ENCODE measurements at places on chromosomes 1 and 21.

GRCh38 chr1:217140041-217140901 lies 417.0 kb upstream of the ESRRG start:
- no peak for DNase-seq

DNA sequence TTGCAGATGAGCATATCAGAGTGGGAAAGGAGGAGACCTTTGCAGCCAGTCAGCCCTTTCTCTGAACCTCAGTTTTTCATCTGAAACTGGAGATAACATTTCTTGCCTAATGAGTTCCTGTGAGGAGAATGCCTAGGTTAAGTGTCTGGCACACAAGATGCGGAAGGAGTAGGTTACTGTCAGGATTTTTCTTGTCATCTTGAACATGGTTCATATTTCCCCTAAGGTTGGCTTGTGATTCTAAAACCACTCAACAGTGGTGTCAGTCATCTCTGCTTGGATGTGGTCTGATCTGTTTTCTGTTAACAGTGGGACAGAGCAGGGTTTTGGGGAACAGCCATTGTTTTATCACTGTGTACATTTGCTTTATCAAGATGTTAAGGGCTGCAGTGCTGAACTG lies 70.6 kb downstream of the TGFB2 start:
- DNase-seq: no peak

GRCh38 chr1:65323246-65323645 lies 13.9 kb downstream of the DNAJC6 start:
- no peak for DNase-seq

- DNase-seq: no peak
These were observed 289.4 kb upstream of the DUSP10 start for GRCh38 chr1:222031318-222031717.

DNA sequence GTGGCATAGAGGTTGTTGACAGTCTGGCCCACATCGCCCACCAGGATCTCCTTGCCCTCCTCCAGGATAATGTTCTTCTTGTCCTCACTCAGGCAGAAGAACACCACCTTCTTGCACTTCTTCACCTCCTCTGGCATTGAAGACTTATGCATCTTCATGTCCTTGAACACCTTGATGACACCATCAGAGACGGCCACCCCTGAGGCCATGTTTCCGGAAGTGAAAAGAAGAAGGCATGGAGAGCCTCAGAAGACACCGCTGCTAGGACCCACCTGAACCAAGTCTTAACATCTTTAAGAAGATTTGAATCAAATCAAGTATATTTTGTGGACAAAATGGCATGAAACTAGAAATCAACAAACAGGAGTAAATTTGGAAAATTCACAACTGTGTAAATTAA lies 56.2 kb downstream of the C1orf185 start:
- no peak for DNase-seq

All from NCI-H1105 treated with DMSO at 0.1 percent for 48 hours (cell line).